ENCODE measurements at places on chromosomes 5 and 9.

DNA sequence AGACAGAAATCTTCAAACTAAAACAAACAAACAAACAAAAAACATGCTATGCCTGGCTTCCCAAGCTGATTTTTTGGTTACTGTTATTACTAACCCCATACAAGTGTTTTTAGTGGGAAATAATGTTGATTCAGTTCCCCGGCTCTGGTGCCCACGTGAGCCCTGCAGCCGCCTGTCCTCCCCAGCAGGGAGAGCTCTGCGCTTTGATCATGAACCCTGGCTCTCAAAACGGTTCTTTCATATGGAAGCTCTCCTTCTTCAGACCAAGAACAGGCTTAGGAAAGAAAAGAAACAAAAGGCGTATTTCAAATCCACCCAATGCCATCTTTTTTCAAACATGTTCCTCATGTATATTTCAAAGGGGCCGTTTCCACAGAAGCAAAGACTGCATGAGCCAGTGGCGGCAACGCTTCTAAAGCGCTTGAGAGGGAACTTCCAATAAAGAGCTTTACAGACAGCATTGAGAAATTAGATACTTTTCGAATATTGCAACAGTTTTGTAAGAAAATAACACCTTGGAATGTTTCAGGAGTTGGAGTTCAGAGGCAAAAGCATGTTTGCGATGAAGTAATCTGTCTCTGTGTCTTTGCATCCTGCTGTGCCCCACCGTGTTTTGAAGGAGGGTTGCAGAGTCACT is 74.8 kb downstream of the ICE1 start:
- DNase-seq = peak; percentile 49

- DNase-seq = no peak
Observed at GRCh38 chr9:2340046-2340760, 281.4 kb upstream of the VLDLR start.

DNA sequence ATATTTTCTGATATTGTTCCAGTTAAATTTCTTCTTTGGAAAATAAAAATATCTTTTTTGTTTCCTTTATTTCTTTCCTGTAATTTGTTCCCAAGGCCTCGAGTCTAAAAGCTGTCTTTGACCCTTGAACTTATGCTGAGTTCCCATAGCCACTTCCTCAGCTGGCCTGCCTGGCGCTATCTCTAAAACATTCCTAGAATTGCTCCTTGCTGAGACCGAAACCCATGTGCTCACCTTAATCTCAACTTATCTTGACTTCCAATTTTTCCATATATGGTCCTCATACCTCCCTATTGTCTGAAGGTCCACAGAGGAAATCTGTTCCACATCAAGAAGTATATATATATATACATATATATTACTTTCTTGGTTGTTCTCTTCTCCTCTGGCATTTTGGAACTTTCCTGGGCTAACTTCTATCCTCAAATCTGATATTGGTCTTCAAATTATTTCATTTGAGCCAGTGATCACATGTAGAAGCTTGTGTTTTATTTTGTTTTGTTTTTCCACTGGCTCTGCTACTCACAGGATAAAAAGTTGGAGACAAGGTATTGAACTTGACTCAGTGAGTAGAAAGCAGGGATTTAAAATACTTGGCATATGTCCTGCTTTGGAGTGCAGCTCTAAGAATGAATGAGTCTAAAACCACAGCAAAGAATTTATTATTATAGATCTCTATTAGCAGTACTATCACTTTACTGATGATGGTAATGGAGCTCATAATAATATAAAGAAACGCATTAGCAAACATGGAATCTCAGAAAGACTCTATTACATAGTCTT is 45.2 kb downstream of the ENC1 start:
- DNase-seq = peak; percentile 61

DNA sequence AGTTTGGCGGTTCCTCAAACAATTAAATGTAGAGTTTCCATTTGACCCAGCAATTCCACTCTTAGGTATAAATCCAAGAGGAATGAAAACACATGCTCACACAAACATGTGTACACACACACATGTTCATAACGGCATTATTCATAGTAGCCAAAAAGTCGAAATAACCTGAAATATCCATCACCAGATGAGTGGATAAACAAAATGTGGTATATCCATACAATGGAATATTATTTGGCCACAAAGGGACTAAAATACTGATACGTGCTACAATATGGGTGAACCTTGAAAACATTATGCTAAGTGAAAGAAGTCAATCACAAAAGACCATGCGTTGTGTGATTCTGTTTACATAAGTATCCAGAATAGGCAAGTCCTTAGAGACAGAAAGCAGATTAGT is 8.7 kb downstream of the RGS3 start:
- no peak for DNase-seq

- no peak for DNase-seq
Observed at GRCh38 chr9:130634191-130634768, 30.1 kb upstream of the PRDM12 start.
